ENCODE measurements at places on chromosomes 12 and 14.

- no peak for DNase-seq
Observed at GRCh38 chr12:48005001-48005749, 899 bp upstream of the COL2A1 start.

GRCh38 chr12:121917950-121918678 lies at the start of gene CFAP251:
Gene CFAP251, plus strand, starts transcription at chr12:121918592. Its CDS starts 2,714 bp downstream, at chr12:121921306.
- peak; percentile 91 for DNase-seq

GRCh38 chr12:120408771-120409170 lies 29.1 kb upstream of the COX6A1 start:
- no peak for DNase-seq

DNA sequence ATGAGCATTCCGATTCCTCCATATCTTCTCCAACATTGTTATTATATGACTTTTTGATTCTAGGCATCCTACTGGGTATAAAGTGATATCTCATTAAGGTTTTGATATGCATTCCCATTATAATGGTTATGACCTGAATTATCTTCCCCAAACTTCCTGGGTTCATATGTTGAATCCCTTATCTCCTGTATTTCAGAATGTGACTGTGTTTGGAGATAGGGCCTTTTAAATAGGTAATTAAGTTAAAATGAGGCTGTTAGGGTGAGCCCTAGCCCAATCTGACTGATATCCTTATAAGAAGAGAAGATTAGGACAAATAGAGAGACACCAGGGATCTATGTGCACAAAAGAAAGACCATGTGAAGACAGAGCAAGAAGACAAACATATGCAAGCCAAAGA lies 96.9 kb upstream of the PMCH start:
- DNase-seq = no peak

- DNase-seq = no peak
Observed at GRCh38 chr12:114936148-114937079, 252.4 kb upstream of the TBX3 start.

- no peak for DNase-seq
Observed at GRCh38 chr12:10278104-10278503, 29.6 kb upstream of the KLRD1 start.

GRCh38 chr14:21300892-21301291 lies 21.0 kb downstream of the RPGRIP1 start:
- DNase-seq = no peak

DNA sequence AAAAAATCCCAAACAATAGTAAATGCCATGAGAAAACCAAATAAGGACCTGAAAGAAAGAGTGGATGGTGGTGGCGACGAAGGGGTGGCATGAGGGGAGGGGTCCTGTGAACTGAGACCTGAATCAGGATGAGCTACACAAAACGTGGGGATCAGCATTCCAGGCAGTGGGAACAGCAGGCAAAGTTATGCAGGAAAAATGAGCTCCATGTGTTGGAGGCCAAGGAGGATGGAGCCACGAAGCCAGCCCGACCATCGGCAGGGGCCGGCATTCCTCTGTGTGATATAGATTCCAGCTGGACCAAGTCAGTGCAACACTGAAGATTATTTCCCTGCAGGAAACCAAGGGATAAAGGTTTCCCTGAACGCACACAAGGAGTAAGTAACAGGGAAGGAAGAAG lies 7.1 kb downstream of the ADGRD1 start:
- DNase-seq = no peak

GRCh38 chr12:4909410-4909733 lies 333 bp upstream of the KCNA1 start:
- DNase-seq = no peak

- DNase-seq = no peak
Observed at GRCh38 chr12:47189728-47190127, 110.0 kb upstream of the AMIGO2 start.

DNA sequence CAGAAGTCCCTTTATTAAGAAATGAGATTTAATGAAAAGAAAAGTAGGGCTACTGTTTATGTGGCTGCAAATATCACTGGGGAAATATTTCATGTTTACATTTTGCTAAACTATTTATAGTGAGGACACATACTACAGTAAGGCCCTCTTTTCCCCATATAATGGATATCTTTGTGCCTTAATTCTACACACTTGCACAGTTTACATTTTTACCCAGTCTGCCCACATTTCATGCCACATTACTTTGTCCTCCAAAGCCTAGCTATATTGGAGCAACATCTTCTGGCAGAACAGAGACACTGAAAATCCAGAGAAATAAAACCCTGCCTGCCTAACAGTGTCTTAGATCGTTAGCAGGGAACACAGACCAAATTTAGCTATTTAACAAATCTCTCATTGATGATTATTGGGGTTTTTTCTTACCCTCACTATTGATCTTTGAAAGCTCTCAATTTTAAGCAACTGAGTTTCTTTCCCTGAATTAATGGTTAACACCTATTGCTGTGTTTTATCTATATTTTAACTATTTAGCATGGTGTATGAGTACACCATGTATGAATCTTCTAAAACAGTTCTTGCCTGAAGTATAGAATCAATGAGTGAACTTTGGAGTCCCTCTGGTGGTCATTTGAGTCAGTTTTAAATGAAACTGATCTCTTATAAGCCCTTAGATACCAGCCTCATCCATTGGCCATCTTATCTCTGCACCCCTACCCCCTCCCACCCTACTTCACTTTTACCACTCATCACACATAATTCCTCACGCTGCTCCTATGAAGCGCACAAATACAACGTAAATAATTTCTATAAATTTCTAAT lies 170.2 kb downstream of the BCAT1 start:
- DNase-seq = no peak

DNA sequence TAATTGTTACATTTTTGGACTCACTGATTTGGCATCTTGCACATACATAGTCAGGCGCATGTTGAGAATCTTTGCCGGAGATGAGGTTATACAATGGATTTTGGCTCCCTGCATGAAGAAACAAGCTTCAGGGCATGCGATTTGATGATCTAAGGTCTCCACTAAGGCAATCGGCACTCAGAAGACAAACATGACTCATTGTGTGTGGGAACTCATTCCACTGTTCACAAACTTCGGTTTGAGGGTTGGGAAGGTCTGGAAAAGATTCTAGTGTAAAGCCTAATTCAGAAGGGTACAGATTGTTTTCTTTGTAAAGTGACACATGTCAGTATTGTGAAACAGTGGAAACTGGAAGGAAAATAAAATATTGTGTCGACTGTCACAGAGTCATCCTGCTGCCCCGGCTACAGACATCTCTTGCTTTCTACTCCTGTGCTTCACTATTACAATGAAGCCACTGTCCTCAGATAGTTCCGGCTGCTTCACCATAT lies 192.6 kb upstream of the HMGA2 start:
- no peak for DNase-seq

DNA sequence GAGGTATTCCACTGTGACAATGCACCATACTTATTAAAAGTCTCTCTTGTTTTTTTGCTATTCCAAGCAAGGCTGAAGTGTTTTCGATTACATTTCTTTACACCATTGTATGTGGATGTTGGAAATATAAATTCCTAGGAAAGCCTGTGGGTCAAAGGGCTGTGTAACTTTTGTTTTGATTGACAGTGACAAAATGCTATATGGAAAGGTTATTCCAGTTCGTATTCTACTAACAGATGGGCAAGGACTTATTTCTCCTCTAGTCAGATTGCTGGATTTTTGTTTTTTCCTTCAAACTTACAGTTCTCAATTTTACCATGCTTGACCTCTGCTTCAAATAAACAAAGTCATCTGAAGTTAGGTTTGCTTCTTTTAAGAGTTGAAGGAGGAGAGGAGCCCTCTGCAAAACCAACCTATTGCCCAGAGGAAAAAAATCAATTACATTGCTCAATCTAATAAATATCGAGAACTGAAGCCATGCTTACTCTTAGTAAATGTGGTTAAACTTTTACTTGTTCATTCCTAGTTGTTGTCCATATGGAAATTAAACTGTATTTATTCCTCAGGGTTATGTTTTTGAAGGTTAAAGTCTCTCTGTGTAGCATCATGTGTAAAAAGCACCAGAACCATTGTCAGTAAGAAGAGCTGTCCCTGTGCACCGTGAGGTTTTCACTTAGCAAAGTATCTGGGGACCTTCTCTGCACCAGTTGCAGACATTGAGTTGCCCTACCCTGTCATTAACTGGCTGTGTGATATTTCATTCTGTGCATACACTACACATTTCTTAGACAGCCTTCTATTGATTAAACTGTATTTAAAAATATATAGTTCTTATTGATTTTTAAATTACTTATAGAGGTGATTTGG lies 26.9 kb downstream of the GLT1D1 start:
- DNase-seq = no peak

DNA sequence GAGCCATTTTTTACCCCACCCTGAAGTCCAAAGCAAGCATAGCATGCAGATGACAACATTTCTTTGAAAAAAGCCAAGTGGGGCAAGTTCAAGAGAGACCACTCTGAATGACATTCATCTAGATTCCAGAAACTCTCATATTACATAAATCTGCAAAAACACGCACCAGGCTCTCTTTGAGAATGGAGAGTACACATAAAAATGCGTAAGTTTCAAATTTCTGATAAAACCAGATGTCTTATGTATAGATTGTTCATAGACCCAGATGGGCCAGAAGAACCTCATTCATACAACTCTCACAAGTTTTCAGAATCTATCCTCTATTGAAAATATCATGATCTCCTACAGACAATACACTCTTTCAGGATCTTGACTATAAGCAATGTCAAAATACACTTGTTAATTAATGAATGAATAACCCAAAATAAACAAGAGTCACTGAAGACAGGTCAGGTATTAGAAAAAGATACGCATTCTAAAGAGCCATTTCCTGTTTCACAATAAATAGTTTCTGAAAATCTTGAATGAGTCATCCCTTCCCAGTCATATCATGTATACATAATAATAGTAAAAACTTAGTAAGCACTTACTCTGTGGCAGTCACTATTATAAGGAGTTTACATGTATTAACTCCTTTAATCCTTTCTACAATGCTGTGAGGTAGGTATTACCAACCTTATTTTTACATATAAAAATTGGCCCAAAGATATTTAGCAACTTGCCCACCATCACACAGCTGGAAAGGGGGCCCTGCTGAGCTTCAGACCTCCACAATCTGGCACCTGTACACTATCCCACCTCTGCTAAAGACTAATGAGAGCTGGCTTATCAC lies 72.0 kb downstream of the PPP2R5E start:
- no peak for DNase-seq

GRCh38 chr12:123816896-123817537 lies 54.9 kb downstream of the DNAH10 start:
- no peak for DNase-seq

GRCh38 chr12:100964028-100964427 lies 169.5 kb downstream of the ANO4 start:
- DNase-seq = no peak

DNA sequence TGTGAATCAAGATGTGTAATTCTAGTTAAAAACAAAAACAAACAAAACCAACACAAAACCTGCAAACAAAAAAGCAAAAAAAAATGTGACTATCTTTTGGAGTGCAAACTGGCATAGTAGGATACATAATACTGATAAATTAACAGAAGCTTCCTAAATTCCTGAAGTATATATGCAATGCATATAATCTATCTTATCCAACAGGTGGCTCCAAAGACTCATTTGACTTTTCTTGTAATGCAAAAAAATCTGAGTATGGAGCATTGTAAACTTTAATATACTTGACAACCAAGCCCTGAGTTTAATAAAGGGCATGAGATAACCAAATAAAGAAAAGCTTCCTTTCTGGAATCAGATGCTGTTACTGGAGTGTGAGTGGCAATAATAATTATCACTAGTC lies 1003.6 kb downstream of the FSCB start:
- no peak for DNase-seq

GRCh38 chr12:11877869-11878780 lies 192.6 kb upstream of the BCL2L14 start:
- no peak for DNase-seq

DNA sequence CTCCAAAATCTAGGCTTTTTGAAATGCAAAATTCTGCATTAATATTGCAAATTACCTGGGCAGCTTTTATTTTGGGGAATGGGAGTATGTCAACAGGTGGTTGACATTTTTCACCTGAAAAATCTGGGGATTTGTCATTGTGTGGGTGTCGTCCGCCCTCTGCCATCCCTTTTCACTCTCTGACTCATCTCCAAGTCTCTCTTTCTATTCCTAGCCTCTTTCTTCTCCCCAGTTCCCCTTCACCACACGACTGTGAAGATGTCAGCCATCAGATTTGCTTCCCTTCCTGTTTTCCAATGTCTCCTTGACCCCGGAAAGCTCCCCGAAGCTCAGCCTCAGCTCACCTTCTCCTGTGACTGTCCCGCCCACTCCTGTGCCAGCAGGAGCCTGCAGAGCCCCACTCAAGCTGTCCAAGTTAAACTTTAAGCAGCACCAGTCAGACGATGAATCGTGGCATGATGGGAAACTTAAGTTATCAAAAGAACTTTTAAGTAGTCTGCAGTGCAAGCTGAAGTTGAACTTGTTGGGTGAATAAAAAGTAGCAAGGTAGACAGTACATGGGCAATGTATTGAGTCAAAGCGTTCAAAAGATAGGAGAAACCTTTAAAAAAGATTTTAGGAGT lies 590.2 kb downstream of the VRK1 start:
- no peak for DNase-seq

DNA sequence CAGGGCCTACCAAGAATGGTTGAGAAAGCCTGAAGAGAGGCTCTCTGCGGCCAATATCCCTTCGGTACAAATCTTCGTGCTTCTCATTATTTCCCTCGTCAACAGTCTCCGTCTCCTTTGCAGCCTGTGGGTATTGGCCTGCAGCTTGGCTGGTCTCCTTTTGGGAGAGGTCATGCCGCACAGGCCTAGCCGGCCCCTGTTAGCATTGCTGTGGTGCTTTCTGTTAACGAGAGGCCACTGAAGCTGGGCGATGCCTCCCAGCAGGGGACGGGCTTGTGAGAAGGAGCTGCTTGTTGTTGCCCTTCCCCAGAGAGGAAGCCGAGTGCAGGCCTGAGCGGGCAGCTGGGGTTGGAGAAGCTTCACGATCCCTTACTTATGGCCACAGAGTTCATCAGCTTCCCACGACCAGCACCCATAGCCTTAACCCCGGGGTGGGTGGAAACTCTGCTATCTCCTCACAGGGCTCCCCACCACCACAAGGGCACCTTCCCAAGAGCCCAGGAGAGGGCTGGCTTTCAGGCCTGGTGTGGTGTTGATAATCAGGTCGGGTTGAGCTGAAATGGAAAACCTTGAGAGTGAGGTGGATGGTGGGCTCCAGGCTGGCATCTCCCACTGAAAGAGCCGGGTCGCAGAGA lies 228.6 kb downstream of the ZFP36L1 start:
- no peak for DNase-seq

DNA sequence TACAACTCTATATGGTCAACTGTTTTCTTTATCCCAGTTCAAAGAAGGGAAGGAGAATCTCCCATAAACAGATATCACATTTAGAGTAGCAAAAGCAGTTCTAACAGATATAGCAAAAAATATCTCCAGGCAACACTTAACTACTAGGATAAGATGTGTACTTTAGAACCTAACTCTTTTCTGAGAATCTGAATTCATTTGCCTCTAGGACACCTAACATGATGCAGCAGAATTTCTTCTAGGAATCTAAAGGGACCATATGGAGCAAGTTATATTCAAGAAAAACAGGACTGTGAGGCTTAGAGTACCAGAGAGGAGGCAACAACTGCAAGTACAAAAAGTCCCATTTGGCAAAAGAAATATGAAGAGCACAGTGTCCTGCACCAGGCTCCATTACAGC lies 24.4 kb upstream of the CAPRIN2 start:
- no peak for DNase-seq
